ENCODE measurements at places on chromosomes 5 and 9.

- DNase-seq, result no peak
Measured at GRCh38 chr9:99366621-99367020, 144.5 kb downstream of the SEC61B start.

DNA sequence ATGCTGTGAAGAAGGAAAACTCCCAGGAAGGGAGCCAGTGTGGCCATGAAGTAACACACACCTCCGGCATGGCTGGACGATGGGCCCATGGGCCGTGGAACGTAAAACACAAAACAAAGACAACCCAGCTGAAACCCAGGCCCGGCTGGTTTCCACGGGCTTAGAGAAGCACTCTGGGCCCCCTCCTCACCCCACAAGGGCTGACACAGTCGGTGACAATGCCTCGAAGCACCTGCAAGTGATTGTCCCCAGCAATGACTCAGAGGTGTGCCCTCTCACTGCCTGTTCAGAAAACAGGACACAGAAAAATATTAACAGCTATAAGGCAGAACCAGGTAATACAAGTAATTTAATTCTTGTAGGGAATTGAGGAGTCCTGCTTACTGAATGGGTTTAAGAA is 135.3 kb downstream of the ROR2 start:
- no peak for DNase-seq

DNA sequence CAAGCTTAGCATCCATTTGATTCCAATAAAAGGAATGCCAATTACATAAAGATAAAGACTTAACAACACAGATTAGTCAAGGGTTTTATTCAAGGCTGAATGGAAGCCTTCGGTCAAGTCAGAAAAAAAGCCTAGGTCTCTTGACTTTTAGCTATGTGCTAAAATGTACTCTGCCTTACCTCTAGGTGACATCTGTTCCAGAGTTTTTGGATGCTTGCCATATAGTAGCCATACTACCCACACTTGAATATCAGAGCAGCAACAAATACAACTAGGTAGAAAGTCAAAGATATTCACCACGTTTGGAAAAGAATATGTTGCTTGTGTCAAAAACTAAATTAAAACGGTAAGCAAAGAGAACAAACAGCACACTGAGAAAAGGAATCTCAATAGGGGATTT is 484.7 kb downstream of the ELAVL2 start:
- no peak for DNase-seq

DNA sequence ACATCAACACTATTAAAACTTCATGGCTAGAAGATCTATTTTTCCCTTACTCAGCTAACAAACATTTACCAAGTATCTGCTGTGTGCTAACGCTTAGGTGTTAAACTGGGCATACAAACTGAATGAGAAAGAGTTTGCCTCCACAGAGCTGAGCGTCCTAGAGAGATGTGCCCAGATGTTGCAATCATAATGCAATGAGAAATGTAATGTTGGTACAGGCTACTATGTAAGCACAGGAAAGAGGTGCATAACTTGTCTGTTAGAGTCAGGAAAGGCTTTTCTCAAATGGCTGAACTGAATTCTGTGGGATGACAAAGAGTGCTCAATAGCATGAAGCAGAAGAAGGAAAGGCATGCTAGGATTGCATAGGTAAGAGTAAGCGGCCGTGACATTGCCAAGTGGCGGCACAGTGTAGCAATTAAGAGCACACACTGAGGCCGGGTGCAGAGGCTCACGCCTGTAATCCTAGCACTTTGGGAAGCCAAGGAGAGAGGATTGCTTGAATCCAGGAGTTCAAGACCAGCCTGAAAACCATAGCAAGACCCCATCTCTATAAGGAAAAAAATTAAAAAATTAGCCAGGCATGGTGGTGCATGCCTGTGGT is 137.8 kb downstream of the MEF2C start:
- no peak for DNase-seq

DNA sequence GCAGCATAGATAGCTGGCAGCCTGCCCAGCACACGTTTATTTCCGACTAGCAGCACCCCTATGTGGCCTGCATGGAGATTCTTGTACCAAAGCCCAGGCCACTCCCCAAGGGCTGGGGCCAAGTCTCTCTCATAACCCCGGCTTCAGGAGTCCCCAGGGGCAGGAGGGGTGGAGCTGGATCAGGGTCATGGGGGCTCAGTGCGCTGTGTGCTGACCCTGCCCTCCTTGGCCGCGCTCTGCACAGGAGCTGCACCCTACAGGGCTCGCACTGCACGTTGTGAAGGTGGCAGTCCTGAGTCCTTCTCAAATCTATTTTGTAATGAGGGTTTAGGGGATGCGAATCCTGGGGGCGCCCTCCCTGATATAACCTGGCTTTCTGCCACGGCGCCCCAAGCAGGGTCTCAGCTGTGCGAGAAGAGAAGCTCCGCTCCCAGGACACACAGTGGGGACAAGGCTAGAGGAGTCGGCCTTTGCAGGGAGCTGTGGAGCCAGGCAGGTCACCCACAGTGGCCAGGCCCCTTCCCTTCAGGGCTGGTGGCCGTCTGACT is 28.6 kb downstream of the NKD2 start:
- no peak for DNase-seq

GRCh38 chr9:108382310-108382709 is 473.5 kb downstream of the ACTL7B start:
- DNase-seq, result no peak

DNA sequence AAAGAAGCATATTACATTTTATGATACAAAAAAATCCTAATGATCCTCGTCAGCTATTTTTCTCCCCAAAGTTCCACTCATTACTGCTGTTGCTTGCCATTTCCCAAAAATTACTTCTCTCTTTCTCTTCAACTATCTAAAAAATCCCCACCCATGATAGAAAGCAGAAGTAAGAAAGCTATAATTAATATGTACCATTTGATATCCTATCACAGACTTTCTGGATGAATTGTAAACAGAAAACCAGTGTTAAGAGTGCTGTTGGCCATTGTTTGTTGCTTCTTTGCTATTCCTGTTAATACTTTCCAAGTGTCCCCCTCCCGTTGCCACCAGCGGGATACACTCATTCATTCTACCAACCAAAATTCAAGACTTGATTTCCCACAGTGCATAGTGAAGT is 136.3 kb upstream of the SMARCA2 start:
- no peak for DNase-seq

DNA sequence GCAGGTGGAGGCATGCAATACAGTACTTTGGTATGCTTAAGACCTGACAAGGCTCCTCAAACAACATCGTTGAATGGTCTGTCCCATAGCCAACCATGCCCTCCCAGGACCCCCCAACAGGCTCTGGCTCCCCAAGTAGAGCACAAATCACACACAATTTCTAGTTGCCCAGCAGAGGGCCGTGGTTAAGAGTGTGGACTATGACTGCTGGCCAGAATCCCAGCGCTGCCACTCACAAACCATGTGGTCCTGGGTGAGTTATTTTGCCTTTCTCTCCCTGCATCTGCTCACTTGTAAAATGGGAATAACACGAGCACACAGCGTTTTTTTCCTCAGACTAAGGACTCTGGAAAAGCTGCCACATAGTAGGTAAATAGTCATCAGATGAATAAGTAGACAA is 6.5 kb downstream of the CKMT2 start:
- DNase-seq, result no peak

DNA sequence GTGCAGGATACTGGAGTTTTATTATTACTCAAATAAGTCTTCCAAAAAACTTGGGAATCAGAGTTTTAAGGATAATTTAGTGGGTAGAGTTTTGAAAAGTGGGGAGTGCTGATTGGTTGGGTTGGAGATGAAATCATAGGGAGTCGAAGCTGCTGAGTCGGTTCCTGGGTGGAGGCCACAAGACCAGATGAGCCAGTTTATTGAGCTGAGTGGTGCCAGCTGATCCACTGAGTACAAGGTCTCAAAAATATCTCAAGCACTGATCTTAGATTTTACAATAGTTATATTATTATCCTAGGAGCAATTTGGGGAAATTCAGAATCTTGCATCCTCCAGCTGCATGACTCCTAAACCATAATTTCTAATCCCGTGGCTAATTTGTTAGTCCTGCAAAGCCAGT is 804.9 kb upstream of the SEMA6A start:
- DNase-seq, result no peak

- no peak for DNase-seq
Measured at GRCh38 chr5:59693492-59694309, 199.8 kb downstream of the PDE4D start.

GRCh38 chr5:10709409-10709808 is 51.6 kb downstream of the DAP start:
- DNase-seq, result no peak

DNA sequence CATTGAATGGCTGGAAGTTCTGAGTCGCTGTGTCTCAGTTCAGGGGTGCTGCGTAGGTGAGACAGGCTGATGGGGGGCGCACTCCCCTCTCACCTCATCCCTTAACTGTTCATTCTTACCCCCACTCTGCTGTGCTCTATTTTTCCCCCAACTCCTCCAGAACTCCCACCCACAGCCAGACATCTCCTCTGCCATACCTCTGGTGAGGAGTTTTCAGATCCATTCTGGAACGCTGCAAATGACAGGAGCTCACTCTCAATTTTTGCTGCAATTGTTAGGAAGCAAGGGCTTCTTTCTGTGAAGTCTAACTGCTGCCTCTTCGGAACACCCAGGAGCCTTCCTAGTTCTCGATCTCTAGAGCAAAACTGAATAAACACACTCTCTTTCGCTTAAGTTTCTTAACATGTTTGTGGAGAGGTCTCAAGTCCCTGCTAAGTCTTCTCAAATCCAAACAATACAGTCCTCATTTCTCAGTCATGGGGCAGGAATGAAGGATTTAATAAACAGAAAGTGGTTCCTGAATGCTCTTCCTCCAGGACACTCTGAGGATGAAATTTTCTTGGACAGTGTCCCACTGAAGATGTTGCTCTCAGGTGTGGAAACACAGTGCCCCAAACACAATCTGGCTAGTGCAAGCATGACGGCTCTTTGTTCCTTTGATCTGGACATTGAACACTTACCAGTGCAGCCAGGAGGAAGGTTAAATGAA is 387.7 kb downstream of the KDM4C start:
- DNase-seq, result no peak

DNA sequence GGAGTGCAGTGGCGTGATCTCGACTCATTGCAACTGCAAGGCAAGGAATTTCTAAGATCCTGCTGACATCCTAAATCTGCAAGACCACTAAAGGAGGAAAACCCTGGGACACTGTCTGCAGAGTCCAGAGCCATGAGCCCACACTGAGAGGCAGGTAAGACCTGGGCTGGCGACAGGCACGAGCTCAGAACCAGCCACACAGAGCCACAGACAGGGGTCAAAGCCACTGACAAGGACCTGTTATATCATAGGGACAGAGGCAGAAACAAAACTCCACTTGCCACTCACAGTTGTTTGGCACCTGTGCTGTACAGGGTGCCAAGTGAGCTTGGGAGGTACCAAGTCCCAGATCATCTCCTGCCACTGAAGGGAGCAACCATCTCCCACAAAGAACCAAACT is 34.2 kb downstream of the IPPK start:
- no peak for DNase-seq

DNA sequence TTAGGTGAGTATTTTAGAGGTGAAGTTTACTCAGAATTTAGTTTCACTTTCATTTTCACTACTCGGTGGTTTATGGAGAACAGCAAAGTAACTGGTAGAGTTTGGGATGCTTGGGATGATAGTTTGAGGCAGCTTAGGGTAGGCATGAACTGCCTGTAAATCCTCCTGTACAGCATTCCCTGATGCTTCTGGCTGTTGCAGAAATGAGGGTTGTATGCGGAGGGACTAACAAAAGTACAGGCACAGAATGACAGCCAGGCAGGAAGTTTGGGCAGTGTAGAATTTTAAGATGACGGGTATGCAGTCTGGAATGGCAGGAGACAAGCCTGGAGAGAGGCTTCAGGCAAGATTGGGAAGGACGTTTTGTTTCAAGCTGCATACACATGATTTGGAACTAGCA is 48.0 kb upstream of the FAM120AOS start:
- DNase-seq, result no peak

- peak; percentile 78 for DNase-seq
Measured at GRCh38 chr9:100379862-100380261, 27.1 kb upstream of the TEX10 start.

DNA sequence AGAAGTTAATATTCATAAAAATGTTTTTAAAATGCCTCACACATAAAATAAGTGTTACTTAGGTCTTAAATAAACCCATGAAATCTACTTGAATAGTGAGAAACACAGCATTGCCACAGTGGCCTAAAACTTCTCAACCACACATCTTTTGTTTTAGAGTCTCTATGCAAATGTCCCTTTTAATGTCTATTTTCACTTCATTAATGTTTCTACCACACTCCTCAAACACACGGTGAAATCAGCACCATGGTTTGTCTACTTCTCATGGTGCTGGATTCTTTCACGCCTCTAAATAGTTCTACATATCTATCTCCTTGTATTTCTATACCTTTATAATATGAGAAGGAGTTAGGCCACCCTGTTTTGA is 111.2 kb downstream of the EDIL3 start:
- DNase-seq, result no peak

DNA sequence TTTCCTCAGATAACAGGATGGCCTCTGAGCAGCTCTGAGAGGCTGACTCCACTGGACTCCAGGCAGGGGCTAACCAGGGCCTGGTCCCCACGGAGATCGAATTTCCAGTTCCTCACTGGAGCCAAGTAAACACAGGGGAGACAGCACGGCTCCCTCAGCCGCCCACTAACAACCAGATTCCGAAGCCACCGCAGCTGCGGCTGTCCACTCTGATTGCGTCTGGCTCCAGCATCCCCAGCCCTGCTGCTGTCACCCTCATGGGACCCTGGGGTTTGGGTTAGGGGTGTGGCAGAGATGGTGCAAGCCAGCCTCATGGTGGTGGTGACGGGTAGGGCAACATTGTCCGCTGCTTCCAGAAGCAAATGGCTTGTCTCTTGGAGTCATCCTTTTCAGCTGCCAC is 172.6 kb downstream of the RGS3 start:
- peak; percentile 83 for DNase-seq

GRCh38 chr5:34411470-34412346 is 244.4 kb upstream of the RAI14 start:
- no peak for DNase-seq
